ENCODE measurements at places on chromosomes 2 and 18. TPM values are rescaled to one million over a fixed set of nuclear protein-coding genes. Genes with fewer than 3 reads are reported as not detected.

DNA sequence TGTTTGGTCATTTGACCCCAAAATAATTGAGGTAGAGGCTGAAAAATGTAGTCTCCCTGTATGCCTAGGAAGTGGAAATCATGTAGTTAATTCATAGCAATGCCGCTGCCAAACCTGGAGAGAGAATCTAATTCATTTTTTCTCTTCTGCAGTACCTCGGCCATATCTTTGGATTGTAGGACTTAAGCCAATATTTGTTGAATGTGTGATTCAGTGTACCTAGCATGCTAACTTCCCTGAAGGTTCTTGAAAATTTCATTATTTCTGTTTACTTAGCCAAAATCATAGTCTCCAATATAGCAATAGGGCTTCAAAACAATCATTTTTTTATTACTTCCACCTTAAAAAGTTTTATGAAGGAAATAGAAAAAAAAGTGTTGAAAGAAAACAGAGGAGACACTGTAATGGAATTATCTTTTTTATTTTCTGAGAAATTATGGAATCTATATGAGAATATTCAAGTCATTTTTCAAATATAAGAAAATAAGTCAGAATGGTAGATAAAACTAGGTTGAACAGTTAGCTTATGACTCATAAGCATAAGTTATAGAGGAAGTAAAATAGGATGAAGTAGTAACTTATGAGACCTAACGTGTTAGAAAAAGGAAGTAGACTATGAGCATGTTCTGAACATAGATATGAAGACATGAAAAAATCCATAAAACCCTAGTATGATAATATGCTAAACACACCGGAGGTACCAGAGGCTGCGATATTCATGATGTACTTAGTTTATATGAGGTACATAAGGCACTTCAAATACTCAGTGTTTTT lies 35.2 kb upstream of the CDH19 start:
- no peaks in the 10 kb centered on the region for H3K27me3 ChIP-seq
- no peak overlapping the region for H3K4me3 ChIP-seq
- H3K4me1 ChIP-seq: no peaks in the 10 kb centered on the region
- no peak overlapping the region for H3K27ac ChIP-seq

DNA sequence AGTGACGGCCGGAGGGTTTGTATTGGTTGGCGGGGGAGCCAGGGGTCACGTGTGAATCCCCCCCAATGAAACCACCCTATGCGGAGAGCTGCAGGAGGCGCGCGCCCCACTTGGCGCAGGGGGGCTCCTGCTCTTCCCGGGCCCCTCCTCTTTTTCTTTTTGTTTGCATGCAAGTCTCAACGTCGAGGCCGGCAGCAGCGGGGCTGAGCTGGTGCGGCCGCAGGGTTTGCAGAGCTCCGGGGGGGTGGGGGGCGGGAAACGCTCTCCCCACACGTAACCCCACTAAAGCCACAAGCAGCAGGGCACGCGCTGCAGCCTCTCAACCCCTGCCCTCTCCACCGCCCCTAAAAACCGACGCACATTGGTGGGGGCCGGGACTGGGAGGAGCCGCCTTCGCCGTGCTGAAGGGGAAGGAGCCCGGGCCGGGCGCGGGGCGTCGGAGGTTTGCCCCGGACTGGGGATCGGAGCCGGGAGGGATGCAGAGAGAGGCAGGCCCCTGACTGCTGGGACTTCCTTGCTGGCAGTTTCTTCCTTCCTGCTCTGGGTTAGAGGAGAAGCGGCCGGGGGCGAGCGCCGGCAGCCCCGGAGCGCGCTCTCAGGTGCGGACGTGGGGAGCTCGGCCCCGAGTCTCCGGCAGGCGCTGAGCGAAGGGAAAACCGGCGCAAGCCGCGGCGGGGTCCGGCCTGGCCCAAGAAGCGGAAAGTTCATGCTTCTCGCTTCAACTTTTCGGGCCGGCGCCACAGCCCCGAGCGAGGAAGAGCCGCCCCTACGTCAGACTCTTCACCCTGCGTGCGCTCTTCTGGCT lies 864 bp downstream of the LBH start:
- peak; percentile 67 for DNase-seq
- H3K4me1 ChIP-seq: peaks cover 53% of the 10 kb centered on the region
- H3K36me3 ChIP-seq: peaks cover 33% of the 10 kb centered on the region

GRCh38 chr2:205197468-205198139 lies 484.7 kb upstream of the NRP2 start:
- H3K36me3 ChIP-seq: no peaks in the 10 kb centered on the region
- H3K27ac ChIP-seq: no peak overlapping the region
- H3K4me3 ChIP-seq: no peak overlapping the region
- H3K27me3 ChIP-seq: no peaks in the 10 kb centered on the region

SIGLEC15 gene
- total RNA-seq: not detected

SERPINB4 gene
- not detected for total RNA-seq

DNA sequence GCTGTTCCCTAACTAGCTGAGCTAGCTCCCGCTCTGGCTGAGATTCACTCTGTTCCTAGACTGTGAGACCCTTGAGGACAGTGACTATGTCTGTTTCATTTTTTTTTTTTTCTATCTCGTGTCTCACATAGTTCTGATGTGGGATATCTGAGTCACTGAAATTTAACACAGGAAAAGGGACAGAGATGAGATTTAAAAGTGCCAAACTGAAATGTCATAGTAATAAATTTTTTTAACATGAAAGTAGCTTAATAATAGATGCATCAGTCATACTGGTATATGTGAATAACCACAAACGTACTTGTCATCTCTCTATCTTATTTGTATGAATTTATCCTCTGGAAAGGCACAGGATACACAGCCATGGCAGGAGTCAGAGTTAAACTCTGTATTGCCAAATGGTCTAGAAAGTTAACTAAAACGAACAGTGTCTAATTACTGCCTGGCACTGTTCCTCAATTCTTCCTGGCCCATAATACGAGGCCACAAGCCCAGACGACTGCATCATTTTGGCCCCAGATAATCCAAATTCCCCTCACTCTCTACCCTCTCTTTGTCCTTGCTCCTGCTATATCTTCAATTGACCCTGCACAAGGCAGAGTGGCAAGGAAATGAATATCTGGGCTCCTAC lies 87.5 kb downstream of the SATB2 start:
- H3K4me3 ChIP-seq: no peak overlapping the region
- DNase-seq: no peak
- no peak overlapping the region for H3K27ac ChIP-seq
- H3K4me1 ChIP-seq: no peaks in the 10 kb centered on the region
- H3K36me3 ChIP-seq: no peaks in the 10 kb centered on the region
- no peaks in the 10 kb centered on the region for H3K27me3 ChIP-seq

SOX11 gene
- 0.05 TPM for total RNA-seq

- H3K4me1 ChIP-seq: no peaks in the 10 kb centered on the region
- no peaks in the 10 kb centered on the region for H3K36me3 ChIP-seq
- no peak overlapping the region for H3K27ac ChIP-seq
- H3K4me3 ChIP-seq: no peak overlapping the region
- H3K27me3 ChIP-seq: peaks cover 2% of the 10 kb centered on the region
Measured at GRCh38 chr18:13811993-13812392, 12.0 kb upstream of the MC5R start.

- no peaks in the 10 kb centered on the region for H3K36me3 ChIP-seq
- DNase-seq: no peak
- H3K4me3 ChIP-seq: no peak overlapping the region
Measured at GRCh38 chr2:67258122-67258521, 139.0 kb upstream of the ETAA1 start.

TTC31 gene
- 41.9 TPM for total RNA-seq

DNA sequence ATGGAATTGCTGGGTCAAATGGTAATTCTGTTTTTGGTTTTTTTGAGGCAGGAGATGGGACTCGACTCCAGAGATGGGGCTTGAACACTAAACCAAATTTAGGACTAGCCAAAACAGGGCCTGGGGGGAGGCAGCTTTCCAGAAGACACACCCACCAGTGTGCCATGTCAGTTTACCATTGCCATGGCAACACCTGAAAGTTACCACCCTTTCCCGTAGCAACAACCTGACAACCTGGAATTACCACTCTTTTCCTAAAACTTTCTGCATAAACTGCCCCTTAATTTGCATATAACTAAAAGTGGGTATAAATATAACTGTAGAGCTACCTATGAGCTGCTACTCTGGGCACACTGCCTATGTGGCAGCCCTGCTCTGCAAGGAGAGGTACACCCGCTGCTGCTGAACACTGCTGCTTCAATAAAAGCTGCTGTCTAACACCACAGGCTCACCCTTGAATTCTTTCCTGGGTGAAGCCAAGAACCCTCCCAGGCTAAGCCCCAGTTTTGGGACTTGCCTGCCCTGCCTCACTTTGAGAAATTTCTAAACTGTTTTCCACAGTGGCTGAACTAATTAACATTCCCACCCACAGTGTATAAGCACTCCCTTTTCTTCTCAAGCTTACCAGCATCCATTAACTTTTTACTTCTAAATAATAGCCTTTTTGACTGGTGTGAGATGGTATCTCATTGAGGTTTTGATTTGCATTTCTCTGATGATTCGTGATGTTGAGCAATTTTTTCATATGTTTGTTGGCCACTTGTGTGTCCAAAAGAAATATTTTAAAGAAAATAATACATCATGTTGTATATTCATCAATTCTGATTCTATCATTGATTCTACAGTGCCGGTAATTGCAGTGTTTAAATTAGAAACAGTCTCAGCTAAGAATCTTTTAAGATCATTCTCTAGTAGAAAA lies 10.6 kb downstream of the CDK15 start:
- H3K4me1 ChIP-seq: no peaks in the 10 kb centered on the region
- no peak for DNase-seq
- H3K4me3 ChIP-seq: no peak overlapping the region
- H3K36me3 ChIP-seq: no peaks in the 10 kb centered on the region
- H3K27me3 ChIP-seq: peaks cover 10% of the 10 kb centered on the region

DNA sequence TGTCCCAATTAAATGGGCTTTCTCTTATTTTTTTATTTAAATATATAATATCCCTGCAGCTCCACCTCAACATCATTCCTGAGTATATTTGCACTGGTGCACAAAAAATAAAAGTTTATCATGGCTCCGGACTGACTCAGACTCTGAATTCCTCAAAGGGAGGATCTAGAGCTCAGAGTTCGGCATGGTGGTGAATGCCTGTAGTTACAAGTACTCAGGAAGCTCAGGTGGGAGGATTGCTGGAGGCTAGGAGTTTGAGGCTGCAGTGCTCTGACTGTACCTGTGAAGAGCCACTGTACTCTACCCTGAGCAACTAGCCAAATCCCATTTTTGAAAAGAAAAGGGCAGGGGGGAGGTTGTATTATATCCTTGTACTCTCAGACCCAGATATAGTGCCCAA lies 52.8 kb upstream of the NRXN1 start:
- no peak overlapping the region for H3K27ac ChIP-seq
- no peaks in the 10 kb centered on the region for H3K27me3 ChIP-seq
- no peak overlapping the region for H3K4me3 ChIP-seq
